ENCODE measurements at places on chromosomes 7 and 10.

DNA sequence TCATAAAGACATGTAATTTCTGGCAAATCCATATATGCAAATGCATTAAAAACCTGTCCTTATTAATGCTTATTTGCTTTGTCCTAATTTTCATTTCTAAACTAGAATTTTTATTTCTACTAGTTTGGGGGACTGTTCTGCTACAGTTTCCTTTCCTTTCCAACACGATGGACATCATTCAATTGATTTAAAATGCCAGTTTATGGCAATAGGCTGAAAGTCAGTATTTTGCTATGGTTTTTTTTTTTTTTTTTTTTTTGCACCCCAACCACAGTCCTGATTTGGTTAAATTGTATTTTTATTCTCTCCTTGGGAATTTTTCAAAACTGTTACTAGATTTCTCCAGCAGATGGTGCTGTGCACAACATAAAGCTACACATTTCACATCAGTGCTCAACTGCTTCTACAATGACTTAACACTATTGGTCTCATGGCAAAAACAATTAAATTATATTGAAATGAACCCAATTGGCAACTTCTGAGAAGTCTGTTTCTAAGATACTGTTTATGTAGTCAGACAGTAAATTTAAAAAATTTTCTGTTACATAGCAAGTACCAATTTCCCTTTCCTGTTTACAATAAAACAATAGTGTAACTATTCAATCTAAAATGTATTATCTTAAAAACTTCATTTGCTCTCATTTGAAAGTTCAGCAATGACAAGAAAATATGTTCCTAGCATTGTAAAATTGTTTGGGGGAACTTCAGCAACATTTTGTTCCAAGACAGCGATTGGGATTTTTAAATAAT, 193.8 kb upstream of the CCDC6 start:
- no peak for DNase-seq

GRCh38 chr7:148306759-148307158, 283.8 kb upstream of the C7orf33 start:
- no peak for DNase-seq

DNA sequence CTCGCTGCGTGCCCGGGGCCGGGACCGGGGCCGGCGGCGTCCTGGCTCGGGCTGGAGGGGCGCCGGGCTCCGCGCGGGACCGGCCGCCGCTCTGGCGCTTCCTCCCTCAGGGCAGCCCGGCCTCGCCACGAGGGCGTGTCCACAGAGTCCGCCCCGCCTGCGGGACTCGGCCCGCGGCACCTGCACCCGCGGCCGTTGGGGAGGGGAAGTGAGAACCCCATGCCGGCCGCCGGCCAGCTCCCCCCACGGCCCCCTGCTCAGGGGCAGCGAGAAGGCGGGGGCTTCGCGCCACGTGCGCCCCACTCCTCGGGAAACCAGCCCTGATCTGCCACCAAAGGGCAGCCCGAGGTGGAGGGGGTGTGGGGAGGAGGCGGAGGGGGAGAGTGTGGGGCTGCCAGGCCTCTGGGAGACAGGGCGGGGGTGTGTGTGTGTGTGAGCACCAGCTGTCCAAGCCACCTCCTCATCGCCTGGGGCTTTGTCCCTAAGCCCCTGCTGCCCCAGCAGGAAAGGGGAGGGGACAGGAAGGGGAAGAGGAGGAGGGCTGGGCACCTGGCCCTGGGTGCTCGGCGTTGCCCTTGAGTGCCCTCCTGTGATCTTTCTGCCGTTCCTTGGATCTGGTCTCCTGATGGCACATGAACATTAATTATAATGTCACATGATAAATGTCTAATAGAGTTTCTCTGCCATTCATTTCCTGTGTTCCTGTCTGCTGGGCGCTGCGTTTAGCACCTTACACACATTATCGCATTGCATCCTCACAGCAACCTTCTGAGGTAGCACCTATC, at the start of gene PIK3AP1:
Gene PIK3AP1, minus strand, starts transcription at position 93 of the 785 bp plus-strand sequence. CDS start 120 bp downstream, outside the sequence.
- peak; percentile 10 for DNase-seq

DNA sequence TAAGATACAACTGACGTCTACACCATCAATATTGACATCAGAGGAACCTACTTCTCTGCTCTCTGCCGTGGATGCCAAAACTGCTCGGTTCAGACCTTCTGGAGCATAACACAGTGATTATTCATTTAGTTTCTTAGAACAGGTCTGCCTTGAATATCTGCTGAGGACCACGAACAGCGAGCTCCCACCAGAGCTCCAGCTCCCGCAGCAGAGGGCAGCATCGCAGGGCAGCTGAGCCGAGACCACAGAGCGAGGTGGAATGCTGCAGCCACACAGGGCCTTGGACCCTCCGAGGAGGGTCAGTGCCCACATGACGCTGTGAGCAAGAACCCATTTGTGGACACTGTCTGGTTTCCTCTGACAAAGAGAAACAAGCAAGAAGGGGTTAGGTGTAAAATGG, 6.8 kb downstream of the VIPR2 start:
- DNase-seq, result no peak

GRCh38 chr10:69745698-69746097, 56.0 kb upstream of the COL13A1 start:
- DNase-seq, result no peak

DNA sequence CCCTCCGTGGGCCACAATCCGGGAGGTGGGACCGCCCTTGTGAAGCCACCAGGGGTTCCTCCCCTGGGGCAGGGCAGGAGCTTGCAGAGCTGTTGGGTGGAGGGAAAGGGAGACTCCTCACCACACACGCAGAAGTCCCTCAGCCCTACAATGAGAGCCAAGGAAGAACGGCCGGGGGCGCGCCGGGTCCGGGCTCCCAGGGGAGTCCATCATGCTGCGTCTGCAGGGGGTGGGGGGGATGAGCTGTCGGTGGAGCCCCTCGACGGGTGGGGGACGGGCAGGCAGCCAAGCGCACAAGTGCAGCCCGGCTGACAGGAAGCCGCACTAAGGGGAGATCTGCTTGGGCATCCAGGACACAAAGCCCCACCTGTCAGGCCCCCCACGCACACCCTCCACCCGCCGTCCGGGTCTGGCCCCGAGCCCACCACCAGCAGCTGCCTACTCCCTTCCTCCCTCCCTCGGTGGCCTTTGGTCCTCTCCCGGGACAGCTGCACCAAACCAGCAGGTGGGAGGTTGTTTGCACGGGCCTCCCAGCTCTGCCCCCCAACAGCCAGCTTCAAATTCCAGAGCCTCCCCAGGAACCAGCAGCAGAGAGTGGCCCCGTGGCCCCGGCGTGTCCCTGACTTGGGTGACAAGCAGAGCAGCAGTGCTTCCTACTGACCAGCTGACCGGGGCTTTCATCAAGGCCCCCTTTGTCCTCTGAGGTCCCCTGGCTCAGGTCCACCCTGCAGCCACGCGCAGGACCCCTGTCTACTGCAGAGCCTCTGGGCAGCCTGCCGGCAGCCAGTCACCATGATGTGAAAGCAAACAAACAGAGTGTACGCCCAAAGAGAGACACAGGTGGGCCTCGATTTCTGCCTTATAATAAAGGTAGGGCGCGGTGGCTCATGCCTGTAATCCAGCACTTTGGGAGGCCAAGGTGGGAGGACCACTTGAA, 50.3 kb downstream of the HIP1 start:
- no peak for DNase-seq

- DNase-seq, result no peak
Observed at GRCh38 chr10:3622427-3622826, 162.6 kb downstream of the KLF6 start.

- DNase-seq, result no peak
Observed at GRCh38 chr7:138125598-138126111, 49.4 kb downstream of the AKR1D1 start.

GRCh38 chr7:121204537-121204936, 124.3 kb upstream of the WNT16 start:
- DNase-seq, result no peak

GRCh38 chr7:73536479-73536878, 14.4 kb upstream of the BAZ1B start:
- no peak for DNase-seq

DNA sequence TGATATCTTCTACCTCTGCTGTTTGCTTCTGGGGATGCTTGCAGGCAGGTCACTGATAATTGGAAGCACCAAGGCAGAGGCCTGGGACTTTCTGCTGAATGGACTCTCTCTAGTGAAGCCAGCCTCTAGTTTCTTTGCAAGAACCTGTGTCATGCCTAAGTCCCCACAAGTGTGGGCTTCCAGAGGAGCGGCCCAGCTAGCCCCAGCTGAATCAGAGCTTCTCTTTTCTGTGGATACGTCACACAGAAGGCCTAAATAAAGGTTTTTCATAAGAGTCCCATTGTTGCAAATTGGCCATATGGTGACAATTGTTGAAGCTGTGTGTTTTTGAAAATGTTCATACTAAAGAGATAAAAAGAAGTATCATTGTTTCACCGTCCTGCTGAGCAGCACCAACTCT, 6.8 kb upstream of the OPALIN start:
- no peak for DNase-seq

DNA sequence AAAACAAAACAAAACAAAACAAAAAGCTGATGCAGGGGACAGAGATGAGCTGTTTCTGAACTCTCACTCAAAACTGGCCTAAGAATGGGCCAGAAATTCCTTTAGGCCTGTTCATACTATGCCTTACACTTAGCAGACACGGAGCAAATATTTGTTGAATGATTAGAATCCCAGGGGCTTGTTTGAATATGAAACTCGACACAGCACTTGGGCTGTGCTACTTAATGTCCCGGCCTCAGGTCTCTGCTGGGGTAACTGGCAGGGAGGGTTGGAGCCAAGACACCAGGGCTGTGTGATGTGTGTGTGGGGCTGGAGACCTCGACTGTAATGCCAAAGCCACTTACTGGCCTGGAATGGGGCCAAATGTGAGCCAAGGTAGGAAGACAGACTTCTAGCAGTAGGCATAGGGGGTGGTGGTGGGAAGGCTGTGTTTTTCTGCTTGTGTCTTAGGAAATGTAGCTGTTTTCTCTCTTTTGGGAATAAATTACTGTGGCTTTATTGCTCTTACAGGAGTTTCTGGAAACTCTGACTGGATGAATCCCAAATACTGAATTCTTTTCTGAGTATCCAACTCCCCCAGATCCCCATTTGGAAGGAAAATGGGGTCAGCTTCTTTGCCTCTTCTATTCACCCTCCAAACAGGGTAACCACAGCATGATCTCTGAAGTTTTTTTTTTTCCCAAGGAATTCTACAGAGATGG, 66.7 kb downstream of the EMX2 start:
- no peak for DNase-seq

DNA sequence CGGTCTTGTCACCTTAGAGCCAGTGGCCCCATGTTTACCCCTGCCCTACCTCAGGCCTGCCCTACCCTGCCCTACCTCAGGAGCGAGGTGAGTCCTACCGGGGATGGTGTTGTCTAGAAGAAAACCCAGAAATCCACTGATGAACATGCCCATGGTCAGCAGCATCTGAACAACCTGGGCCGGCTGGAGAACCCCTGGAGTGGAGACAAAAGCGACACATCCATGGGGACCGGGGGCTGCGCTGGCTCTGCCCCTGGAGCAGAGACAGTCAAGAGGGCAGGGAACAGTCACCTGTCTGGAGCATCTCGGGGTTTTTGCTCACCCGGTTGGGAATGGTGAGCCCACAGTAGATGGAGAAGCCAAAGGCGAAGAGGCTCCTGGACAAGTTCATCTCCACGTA, 36.3 kb downstream of the STRA8 start:
- no peak for DNase-seq

DNA sequence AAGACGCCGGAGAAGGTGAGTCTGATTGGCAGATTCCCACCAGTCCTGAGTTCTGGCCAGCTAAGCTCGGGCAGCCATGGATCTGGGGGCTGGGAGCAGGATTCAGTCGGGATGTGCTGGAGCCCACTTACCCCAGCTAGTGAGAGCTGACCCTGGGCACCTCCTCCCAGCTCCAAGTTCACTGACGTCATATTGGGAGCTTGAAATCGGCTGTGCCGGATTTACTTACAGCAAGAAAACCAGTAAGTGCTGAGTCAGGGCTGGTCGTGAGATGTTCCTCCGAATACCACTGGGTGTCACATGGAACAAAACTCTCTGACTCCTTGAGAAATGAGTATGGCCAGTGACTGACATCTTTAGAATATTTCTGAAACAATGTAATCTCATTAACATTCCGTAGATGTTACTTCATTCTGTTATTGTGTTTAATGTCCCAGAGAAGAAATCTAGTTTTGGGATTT, 621.2 kb downstream of the SDK1 start:
- no peak for DNase-seq

- no peak for DNase-seq
Observed at GRCh38 chr7:33592718-33593117, 312.6 kb upstream of the BMPER start.

- DNase-seq, result no peak
Observed at GRCh38 chr7:44801890-44802289, 5.4 kb downstream of the PPIA start.

DNA sequence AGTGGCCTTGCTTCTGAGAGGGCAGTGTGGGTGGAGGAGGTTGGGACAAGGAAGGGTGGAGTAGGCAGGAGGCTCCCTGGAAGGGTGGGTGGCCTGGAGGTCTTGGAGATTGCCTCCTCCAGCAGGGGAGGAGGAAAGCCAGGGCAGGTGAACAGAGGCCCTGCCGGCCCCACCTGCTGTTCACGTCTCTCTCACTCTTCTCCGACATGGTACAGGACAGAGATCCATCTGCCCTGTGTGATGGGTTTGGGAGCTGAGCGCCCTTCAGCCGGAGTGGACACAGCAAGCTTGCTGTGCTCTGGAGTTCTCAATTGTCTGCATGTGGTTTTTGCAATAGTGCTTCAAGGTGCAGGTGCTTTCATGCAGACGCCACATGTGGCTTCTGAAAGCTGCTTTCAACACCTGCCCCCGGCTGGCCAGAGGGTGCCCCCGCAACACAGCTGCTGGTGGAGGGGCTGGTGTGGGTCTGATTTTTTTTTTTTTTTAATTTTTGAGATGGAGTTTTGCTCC, 82.8 kb upstream of the GNA12 start:
- no peak for DNase-seq

- DNase-seq, result peak; percentile 63
Observed at GRCh38 chr7:2417981-2418481, 14.6 kb downstream of the CHST12 start.

GRCh38 chr10:62459072-62459471, 84.9 kb downstream of the ZNF365 start:
- no peak for DNase-seq

- no peak for DNase-seq
Observed at GRCh38 chr7:106178593-106179134, 66.6 kb upstream of the SYPL1 start.

- DNase-seq, result no peak
Observed at GRCh38 chr7:108270385-108271015, 140.3 kb upstream of the LAMB4 start.

- no peak for DNase-seq
Observed at GRCh38 chr7:156989766-156990535, 20.5 kb downstream of the MNX1 start.

DNA sequence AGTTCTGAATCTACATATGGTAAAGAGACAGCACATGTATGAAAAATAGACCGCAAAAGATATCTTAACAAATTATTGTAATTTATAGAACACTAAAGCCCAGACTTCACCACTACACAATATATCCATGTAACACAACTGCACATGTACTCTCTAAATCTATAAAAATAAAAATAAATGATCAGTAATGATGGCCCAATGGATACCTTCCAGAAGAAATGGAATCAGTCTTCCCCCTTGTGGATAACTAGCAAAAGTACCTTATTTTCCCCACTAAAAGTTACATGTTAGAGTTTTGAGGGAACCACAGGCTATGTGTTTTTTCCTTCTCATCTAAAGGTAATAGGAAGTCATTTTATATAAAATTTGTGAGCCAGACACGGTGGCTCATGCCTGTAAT, 25.7 kb downstream of the C7orf25 start:
- DNase-seq, result no peak
